ENCODE measurements at places on chromosomes 1 and 21.

DNA sequence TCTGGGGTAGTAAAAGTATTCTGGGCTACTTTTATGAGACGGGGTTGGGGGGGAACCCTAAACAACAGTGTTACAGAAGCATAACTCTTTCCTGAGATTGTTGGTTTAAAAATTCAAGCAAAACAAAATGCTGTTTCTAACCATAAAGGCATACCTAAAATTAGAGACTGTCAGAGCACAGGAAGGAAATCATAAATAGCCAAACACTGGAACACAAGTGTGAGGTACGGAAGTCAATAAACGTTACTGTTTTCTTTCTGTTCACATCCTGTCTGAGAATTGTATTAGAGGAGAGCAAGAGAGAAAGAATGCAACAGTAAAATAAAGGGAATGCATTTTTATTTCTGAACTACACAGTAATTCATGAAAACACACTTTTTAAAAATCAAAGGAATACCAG is 42.8 kb upstream of the IL12RB2 start:
- no peak for DNase-seq

DNA sequence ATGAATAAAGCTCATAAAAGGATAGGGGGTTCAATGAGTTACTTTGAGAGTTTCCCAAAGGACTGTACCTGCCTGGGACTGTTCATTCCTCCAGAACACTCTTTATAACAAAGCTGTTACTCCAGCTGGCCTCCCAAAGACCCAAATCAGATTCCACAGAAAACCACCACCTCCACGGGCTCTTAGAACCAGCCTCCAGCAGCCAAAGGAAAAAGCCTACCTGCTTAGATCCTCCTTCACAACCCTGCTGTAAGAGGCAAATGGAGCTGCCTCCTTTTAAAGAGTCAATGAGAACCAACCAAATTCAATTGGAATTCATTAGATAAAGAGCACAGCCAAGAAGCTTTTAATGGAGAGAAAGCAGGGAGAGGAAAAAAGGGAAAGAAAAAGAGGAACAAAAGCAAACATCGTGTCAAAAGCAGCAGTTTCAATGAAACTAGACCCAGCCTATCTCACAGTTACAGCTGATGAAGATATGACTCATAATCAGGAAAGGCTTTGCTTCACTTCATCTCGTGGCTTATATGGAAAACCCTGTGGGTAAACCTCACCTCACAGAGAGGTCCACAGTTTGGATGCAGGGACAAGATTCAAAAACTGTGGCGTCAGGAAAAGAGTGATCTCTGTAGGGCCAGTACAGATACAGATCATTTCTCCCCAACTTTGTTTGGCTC is 27.8 kb upstream of the FMO4 start:
- DNase-seq = no peak

- DNase-seq = no peak
Observed at GRCh38 chr1:240029418-240029817, 62.3 kb upstream of the FMN2 start.

- no peak for DNase-seq
Observed at GRCh38 chr1:36663772-36664430, 181.2 kb upstream of the CSF3R start.

- no peak for DNase-seq
Observed at GRCh38 chr21:21019681-21020080, 21.5 kb downstream of the NCAM2 start.

- DNase-seq = no peak
Observed at GRCh38 chr1:45380730-45381129, 40.5 kb upstream of the MUTYH start.
